Stimulated activated CD4-positive, alpha-beta T cell treated with anti-CD3 and anti-CD28 coated beads, Interleukin-15, amount 100 ng/mL, for 1 hour (primary cell): ENCODE measurements at places on chromosomes 3 and 15.

DNA sequence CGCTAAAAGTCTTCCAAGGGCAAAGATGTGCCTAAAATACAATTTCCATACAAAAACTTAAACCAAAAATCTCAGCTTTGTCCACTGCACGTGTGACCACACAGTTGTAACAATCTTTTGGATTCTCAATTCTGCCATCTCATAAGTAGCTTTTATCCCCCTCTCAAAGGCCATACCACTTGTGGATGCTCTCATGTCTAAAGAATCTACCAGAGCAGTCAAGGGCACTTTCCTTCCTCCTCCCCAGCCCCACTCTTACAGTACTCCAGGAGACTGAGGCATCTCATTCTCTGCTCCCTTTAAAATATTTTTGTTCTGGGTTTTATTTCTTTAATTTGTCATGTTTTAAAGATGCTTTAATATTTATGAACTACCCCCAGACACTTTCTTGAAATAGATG lies 102.3 kb upstream of the PFN2 start:
- DNase-seq: no peak

DNA sequence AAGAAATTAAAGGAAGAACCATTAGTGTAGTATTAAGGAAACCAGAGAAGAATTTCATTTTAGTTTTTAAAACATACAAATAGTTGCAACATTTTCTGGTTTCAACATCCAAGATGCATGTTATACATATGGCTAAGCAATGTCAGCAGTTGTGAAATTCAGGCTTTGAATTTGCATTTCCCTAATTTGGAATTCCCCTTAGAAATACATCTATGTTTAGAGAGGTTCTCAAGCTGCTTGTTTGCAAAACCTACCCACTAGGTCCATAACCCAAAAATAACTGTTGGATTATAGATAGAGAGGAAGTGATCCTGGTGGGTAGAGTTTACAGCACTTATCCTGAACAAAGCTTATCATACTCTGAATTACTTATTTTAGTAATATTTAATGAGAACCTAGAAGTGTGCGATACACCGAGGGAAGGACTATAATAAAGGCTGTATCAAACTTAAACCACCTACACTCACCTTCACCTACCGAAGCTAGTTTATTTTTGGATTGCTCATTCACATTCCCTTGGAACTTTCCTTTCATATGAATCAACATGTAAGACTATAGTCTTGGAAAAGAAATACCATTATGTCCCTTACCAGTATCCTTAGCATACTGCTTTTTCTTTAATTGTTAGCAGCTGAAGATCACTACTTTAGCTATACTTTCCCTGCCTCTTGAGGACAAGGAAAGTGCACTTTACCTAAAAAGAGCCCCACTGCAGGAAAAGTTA lies 60.6 kb downstream of the CHAC1 start:
- DNase-seq: no peak

- no peak for DNase-seq
Measured at GRCh38 chr3:142670120-142670519, 53.7 kb upstream of the TRPC1 start.

DNA sequence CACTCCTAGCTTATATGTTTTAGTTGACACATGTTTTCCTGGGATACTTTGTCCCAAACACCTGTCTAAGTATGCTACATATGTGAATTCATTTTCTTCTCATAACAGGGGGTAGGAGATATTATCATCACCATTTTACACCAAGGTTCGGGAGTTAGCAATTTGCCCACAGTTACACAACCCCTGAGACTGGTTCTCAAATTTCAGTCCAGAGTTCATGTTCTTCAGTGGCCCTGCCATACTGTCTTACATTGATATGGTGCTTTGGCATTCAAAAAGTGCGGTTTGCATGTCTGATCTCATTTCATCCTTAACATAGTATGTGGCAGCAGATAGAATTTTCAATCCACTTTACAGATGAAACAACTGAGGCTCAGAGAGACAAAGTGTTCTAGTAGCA lies 38.4 kb downstream of the ROBO2 start:
- DNase-seq: no peak
